Stimulated activated CD4-positive, alpha-beta T cell treated with anti-CD3 and anti-CD28 coated beads, Interleukin-2, amount 100 ng/mL, for 24 hours (primary cell): ENCODE measurements at places on chromosomes 2 and 18.

GRCh38 chr2:138658187-138658894 is 121.8 kb downstream of the NXPH2 start:
- no peak for DNase-seq

DNA sequence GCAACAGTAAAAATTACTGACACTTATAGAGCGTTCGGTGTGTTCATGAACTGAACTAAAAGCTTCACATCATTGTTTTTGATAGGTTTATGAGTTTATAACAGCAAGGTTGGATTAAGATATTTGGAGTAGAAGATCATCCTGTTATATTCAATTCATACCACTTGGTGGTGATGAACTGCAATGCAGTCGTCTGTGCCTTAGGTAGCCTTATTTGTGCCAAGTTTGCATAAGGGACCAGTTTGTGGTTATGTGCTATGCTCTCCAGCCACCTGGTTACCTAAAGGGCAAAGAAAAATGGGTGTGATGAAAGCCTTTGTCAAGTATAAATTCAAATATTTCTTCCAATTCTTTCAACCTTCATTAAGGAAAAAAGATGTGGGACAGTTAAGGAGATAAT is 150.9 kb upstream of the KCNH7 start:
- DNase-seq, result no peak

DNA sequence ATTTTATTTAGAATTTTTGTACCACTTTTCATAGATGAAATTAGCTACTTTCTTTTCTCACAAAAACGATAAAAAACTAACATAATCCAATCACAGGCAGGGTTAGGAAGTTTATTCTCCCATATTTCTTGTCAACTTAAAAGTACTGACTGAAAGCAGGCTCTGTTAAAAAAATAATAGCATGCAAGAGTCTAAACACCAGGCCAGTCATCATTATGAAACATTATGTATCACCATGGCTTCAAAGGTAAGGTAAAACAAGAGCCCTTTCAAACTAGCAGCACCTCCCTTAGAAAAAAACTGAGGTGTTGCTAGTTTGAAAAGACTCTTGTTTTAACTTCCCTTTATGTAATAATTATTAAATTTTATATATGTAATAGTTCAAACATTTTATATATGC is 848.0 kb downstream of the RNF144A start:
- DNase-seq, result no peak

DNA sequence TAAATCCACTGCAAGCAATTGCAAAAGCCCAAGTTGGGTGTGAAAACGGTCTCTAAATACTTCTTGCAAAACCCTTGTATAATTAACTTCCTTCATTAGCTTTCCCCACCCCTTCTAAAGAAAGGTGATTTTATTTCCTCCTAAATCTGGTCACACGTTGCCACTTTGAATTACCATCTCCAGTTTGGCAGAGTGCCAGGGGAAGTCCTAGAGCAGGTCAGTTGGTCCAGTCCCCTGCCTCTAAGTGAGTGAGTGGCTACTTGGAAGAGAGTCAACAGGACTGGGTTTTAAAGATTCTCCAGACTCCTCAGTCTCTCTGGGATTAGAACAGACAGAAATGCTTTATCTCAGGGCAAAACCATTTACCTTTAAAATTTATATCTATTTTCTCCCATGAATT is 18.7 kb upstream of the LYPD6B start:
- no peak for DNase-seq

GRCh38 chr2:142682528-142682927 is 194.9 kb upstream of the KYNU start:
- DNase-seq, result no peak

GRCh38 chr2:31227711-31228125 is 6.2 kb upstream of the EHD3 start:
- DNase-seq, result no peak

DNA sequence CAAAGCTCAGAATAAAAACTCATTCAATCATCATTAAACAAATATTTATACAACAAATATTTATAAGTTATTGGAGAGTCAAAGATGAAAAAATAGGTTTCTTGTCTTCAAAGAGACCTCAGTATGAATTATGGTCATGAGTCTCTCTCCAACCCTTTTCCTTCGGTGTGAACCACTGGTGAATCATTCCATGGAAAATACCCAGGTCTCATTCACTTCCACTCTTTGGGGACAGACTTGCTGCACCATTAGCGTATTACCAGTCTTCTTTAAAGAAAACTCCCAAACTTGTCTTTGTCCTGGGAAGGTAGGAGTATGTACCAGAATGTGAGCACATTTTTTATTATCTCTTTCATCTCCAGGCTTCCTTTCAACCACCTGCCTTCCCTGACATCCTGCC is 257.4 kb upstream of the RBMS1 start:
- no peak for DNase-seq
